K562 (cell line): ENCODE measurements at places on chromosomes 16 and 17.

DNA sequence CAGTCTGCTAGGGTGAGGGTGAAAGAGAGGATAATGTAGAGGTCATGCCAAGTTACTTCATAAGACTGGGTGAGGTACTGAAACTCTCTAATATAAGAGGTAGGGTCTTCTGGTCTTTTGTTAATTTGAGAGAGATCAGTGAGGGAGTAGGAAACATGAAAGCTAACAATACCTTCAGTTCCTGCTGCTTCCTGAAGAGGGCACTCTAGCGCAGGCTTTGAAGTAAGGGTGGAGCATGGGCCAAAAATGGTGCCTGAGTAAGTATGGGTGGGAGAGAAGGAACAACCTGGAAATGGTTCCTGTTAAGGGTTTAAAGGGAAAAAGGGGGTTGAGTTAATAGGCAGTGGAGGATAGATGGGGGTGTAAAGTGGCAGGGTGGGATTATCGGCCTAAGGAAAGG is 2449.5 kb downstream of the TP53TG3F start:
- DNase-seq: peak; percentile 25

DNA sequence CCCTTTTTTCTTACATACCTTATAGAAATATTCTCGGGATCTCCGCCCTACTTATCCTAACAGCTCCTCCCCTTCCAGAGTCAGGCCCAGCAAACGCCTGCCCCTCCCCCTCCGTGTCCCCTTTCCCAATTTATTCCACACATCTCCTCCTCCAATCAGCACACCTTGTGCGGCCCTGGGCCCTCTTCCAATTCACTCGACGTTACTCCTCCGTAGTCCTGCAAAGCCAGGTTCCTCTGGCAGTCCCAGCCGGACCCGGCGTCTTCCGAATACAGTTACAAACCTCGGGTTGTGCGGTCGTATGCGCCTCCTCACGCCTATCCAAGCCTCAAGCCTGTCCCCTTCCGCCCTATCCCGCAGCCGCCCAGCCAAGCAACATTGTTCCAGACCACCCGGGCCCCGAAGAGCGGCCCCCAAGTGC is 677 bp downstream of the CBX1 start:
- DNase-seq: peak; percentile 69

DNA sequence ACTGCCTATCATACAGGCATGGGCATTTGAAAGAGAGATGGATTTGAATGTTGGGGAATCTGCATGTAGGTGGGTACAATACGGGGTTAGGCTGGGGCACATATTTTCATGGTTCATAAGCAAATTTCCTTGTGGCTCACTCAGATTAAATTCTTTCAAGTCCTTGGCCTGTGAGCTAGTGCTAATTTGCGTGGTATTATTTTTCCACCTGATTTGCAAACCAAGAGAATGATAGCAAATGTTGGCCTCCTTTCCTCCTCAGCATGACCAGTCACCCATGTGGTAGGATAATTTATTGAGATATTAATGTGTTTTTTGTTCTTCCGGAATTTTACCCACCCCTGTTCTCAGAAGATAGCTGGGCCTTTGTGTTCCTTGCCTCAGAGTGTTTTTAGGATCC is 22.9 kb downstream of the FAM20A start:
- DNase-seq: no peak

GRCh38 chr16:55478827-55479429 is at the start of gene MMP2:
TSS of gene MMP2 (plus strand) at chr16:55479198. CDS start at chr16:55479480, 282 bp downstream.
- no peak for DNase-seq

GRCh38 chr16:88434353-88434690 is 18.8 kb upstream of the ZFPM1 start:
- DNase-seq: no peak

DNA sequence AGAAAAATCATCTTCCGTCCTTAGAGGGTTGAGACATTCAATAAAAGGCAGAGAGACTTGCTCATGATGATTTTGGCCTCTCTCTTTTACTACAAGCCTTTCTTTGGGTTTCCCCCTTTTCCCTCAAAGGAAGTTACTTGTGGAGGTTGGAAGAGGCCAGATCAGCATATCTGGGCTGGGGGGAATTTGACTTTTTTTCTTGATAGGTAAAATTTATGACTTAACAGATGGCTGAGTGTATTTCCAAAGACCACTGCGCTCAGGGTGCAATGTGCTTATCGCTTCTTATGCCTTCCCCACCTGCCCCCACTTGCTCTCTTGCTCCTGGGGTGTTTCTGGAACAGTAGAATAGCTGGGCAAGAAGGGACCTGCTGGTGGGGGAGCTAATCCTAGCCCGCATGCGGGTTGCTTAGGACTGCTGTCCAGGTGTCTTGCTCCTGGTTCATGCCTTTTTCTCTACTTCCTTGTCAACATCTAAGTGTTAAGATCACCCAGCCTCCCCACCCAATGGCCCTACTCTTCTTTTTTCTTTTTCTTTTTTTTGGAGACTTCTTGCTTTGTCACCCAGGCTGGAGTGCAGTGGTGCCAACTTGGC is 131.9 kb downstream of the MSI2 start:
- no peak for DNase-seq

DNA sequence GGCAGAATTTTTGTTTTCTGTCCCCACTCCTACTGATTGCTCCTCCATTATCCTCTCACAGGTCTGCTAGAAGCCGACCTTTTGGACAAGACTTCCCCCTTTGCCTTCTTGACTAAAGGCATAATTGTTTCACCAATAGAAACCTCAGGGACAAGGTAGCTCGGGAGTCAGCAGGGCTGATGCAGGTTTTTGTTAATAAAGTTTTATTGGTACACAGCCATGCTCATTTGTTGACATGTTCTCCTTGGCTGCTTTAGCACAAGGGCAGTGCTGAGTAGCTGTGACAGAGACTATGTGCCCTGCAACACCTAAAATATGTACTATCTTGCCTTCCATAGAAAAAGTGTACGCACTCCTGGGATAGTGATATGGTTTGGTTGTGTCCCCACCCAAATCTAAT is 271.6 kb downstream of the XYLT1 start:
- DNase-seq: no peak

GRCh38 chr17:43439041-43439440 is 40.2 kb downstream of the ARL4D start:
- no peak for DNase-seq

DNA sequence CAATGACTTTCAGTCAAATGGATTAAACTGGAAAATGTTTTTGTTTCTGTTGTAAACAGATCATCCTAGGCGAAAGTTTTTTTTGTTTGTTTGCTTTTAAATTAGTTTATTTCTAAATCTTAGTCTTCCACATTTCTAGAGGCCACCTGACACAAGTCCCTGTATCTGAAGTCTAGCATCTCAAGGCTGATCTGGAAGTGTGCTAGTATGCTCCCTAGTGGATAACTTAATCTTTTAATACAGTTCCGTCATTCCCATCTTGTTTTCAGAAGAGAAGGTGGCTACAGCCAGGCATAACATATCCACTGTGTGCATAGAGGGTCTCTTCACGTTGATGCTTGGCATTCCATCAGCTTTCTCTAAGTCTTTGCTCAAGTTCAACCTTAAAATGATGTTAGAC is 7.6 kb downstream of the IFT20 start:
- no peak for DNase-seq
